RWPE2 (cell line): ENCODE measurements at places on chromosomes 3 and 15.

DNA sequence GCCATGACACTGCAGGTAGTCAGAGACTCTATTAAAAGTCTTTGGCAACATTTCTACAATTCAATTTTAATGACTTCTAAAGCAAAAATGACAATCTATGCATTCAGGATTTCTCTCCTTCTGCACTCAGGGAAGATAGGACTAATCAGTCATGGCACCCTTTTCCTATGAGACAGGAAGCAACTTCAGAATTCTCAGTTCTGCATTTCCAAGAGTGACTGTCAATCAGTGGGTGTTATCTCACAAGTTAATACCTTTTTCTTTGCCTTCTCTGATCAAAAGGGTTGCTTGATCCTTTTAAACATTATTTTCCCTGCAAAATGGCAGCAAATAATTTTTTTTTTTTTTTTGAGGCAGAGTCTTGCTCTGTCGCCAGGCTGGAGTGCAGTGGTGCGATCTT lies 7.8 kb upstream of the ICE2 start:
- DNase-seq: no peak

DNA sequence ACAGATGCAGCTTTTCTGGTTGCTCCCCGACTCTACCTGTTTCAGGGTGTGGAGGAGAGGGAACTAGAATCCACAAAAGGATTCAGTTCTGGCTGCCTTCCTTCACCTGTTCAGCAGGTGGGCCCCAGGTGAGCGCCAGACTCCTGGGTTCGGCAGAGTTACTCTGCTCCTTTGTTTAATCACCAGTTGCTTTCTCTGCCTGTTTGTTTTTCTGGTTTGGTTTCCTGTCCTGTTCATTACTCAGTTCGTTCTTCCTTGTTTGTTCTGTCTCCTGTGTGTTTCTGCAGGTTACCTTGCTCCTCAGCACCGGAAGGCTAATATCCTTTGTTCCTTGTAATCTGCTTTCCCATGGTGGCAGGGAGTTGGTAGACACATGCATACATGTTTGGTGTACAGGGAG lies 508.5 kb upstream of the ATP11B start:
- no peak for DNase-seq

- no peak for DNase-seq
Measured at GRCh38 chr3:28936154-28936553, 344.7 kb upstream of the RBMS3 start.

DNA sequence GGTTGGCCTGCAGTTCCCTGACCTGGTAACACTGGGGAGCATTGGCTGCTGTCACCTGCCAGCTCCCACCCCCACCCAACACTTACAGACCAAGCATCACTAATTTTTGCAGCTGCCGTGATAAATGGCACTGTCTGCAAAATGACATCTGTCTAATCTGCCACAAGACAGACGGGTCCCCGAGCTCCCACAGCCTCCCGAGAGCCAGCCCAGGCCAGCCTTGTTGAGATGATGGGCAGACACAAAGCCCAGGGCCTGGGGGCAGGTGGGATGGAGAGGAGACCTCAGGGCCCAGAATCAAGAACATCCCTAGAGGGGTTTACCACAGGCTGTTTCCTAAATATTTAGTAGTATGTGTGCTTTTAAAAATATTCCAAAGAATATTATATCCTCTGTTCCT lies 203.4 kb downstream of the TBC1D2B start:
- no peak for DNase-seq

DNA sequence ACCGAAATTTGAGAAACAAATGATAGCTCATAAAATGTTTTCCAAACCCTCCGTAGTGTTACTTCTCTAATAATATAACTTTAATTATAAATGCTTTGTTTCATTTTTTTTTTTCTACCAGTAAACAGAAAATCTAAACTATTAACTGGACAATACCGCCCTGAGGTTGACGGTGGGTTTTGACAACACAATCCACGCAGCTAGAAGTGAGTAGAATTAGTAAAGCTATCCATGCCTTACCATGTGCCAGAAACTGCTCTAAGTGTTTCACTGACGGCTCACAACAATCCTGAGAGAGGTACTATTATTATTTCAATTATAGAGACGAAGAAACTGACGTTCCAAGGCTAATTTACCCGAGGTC lies 410 bp downstream of the NDUFAF1 start:
- DNase-seq: no peak

- DNase-seq: no peak
Measured at GRCh38 chr15:61777689-61778088, 282.6 kb downstream of the VPS13C start.

GRCh38 chr15:71679793-71680353 lies 130.5 kb upstream of the NR2E3 start:
- DNase-seq: no peak

DNA sequence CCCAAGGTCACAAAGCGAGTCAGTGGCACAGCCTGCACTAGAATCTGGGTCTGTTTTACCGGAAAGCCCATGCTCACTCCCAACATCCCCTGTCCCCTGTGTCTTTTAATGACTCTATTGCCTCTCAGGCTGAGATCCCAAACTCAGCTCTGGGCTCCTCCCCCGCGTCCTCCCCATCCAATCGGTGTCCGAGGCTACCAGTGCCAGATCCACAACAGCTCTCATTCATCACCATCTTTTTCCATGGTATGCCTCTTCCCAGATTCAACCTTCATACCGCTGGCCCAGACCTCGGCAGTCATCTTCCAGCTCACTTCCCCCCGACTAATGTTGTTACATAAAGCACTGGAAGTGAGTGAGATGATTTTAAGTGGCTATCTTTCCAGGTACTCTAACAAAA lies 16.1 kb upstream of the KY start:
- no peak for DNase-seq

GRCh38 chr15:83682476-83683088 lies 28.7 kb downstream of the ADAMTSL3 start:
- no peak for DNase-seq

DNA sequence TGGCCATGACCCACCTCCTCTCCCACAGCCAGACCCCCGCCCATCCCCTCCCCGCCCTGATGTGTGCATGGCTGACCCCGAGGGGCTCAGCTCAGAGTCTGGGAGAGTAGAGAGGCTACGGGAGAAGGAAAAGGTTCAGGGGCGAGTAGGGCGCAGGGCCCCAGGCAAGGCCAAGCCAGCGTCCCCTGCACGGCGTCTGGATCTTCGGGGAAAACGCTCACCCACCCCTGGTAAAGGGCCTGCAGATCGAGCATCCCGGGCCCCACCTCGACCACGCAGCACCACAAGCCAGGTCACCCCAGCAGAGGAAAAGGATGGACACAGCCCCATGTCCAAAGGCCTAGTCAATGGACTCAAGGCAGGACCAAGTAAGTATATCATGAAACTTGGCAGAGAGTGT lies 11.7 kb downstream of the MAP1A start:
- DNase-seq: no peak

GRCh38 chr3:127172781-127173515 lies 20.0 kb upstream of the PRR23E start:
- no peak for DNase-seq
